ENCODE measurements at places on chromosomes 12 and 14.

DNA sequence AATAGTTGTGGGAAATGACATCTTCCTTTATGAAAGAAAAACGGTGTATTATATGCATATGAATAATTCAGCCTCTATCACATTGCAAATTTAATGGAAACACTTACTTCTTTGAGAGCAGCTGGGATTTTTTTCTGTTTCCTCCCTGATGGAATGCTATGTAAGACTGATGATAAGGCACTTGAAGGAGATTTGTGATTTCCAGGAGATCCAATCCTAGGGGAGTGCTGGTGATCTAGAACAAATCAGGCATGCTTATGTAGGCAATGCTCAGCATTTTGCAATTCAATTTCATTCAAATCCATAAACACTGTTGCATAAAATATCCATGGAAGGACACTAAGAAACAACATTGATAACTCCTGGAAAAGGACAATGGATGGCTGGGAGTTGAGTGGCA is 16.0 kb upstream of the NR2C1 start:
- H3K27me3 ChIP-seq, result no peaks in the 10 kb centered on the region
- no peak overlapping the region for H3K4me3 ChIP-seq
- H3K4me1 ChIP-seq, result peaks cover 15% of the 10 kb centered on the region

DNA sequence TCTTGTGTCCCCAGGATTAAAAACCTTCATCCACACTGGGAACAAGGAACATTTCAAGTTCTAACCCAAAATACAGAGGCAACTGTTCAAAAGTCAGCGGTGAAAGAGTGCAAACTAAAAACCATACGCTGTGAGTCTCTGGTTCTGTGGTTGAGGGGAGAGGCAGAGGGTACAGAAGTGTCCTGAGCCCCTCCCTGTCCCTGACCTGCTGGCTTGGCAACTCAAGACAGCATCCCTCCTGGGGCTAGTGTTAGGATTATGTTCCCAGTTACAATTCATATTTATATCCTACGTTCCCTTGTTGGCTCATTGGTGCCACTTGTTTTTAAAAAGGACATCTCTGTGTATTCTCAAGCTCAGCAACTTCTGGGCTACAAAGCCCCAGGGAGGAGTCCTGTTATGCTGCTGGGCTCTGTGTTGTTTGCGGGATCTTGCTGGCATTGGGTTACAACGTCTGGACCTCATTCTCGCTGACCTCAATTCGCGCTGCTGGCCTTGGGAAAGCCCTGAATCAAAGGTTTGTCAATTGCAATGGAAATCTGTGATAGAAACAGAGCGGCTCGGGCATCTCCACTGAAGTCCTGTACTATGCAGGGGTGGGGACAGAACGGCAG is 420.8 kb downstream of the FUT8 start:
- no peak for DNase-seq
- H3K36me3 ChIP-seq, result no peaks in the 10 kb centered on the region
- H3K4me1 ChIP-seq, result peaks cover 18% of the 10 kb centered on the region
- no peak overlapping the region for H3K27ac ChIP-seq

DNA sequence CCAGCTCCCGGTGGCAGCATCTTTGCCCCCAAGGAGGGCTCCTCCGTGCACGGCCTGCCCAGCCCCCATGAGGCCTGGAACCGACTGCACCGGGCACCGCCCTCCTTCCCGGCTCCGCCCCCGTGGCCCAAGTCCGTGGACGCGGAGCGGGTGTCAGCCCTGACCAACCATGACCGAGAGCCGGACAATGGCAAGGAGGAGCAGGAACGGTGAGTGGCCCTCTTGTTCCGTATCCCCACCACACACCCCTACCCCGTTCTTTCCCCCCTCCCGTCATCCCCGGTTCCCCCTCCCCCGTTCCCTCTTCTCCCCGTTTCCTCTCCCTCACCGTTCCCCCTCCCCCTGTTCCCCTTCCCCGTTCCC is 28.3 kb downstream of the LRCOL1 start:
- peak overlapping the region; percentile 51 for H3K4me3 ChIP-seq
- H3K4me1 ChIP-seq, result peaks cover 10% of the 10 kb centered on the region
- peaks cover 12% of the 10 kb centered on the region for H3K36me3 ChIP-seq
- H3K27me3 ChIP-seq, result peaks cover 52% of the 10 kb centered on the region
- DNase-seq, result no peak

DNA sequence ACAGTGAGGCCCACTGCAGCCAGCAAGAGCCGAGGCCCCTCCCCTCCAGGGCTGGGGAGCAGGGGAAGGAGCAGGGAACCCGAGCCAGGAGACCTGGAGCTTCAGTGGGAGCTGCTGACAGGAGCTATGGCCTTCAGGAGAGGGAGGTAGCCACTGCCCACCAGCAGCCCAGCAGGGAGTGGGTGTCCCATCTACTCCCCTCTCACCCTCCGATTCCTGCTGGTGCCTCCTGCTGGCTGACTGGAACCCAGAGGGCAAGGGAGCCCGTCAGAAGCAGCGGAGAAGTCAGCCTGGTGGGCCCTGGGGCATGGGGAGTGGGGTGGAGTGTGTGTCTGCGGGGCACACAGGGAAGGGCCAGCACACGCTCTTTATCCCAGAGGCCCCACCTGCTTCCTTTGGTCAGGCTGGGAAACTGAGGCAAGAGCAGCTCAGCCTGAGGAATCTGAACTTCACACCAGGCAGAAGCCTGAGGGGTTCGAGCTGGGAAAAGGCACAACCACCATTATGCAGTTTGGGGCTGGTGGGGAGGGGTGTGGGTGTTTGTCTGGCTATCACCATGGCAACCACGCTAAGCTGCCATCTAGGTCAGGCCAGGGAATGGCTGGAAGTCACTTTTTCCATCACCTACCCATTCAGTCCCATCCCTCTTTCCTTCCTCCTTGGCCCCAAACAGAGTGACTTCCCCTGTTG is 36.8 kb upstream of the PLEKHG6 start:
- no peak for DNase-seq
- H3K27me3 ChIP-seq, result peaks cover 24% of the 10 kb centered on the region

DNA sequence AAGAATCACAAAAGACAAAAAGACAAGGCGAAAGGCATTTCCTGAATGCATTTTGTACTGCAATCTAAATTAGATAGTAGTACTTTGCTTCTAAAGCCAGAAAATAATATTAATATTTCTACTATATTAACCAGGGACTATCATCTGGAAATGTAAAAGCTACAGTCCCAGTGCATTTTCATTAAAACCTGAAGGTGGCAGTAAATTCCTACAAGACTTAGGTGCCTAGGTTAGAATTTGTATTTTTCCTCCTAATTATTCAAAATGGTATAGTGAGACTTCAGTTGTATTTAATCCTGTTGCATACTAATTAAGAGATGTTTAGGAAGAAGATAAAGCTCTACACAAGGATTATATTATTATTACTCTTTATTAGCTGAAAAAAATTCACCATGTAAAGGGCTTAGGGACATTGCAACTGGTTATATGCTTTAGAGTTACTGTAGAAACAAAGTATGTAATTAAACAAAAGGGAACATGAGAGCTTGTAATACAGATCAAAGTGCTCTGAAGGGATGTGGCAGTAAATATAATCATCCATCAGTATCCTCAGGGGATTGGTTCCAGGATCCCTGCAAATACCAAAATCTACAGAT is 53.6 kb downstream of the BRMS1L start:
- H3K27ac ChIP-seq, result no peak overlapping the region
- no peak for DNase-seq
- no peaks in the 10 kb centered on the region for H3K4me1 ChIP-seq
- no peak overlapping the region for H3K4me3 ChIP-seq
- peaks cover 3% of the 10 kb centered on the region for H3K36me3 ChIP-seq

All from neural crest cell (in vitro differentiated cells).